ENCODE measurements at places on chromosomes 1 and 21.

DNA sequence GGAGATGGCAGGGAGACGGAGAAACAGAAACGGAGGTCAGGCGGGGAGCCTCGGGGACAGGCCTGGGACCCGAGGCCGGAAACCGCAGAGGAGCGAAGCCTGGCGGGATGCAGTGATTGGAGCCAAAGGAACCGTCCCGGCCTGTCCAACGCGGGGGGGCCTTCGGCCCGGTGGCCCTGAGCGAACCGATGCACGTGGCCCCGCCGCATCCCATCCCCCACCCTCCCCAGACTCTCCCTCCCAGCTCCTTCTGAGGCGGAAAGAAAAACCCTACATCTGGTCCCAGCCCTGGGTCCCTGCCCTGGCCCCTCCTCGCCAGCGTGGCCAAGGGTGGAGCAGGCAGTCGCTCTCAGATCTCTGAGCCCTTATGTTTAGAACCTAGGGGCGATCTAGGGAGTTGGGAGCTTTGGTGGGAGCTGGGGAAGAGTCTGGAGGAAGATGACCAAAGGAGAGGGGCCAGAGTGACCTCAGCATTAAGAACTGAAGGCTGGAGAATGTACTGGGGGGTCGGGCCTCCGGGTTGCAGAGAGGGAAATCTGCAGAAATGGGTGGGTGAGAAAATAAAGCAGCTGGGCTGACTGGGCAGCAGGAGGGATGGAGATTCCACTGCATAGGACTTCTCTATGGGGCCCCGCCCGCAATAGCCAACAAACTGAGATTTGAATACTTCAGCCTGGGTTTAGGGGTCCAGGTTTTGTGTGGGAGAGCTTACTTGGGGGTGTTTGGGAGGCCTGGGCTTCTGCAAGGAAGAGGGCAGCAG is 1.5 kb upstream of the CRABP2 start:
- peak; percentile 24 for DNase-seq

DNA sequence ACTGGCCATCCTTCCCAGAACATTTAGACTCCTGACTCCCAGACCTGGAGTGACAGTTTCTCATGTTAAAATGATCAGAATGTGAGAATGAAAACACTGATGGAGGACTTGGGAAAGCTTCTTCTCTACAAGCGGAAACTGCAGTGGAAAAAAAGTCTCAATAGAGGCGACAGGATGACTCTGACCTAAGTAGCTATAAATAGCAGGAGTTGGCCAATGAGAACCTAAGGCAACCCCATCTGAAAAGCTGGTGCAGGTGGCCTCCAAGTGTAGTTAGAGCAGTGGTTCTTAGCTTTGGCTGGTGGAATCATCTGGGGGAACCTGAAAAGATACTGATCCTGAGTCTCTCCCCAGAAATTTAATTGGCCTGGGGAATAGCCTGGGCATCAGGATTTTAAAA is 44.2 kb upstream of the EXOSC10 start:
- DNase-seq = no peak

DNA sequence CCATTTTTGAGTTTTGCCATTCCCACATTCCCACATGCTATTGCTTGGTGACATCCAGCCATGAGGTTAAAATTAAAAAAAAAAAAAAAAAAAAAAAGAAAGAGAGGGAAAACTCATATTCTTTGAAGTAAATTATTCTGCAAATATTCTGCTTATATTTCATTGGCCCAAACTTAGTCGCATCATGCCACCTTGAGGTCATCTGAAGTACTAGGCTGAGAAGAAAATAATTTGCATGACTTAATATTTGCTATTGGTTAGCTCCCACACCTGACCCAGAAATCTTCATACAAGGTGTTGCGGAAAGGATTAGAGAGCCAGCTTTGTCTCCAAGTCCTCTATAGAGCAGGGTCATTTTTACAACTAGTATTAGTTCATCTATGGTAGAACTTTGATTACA is 2206.0 kb downstream of the MRPL39 start:
- DNase-seq = no peak

GRCh38 chr1:33965086-33965485 is 101.2 kb downstream of the HMGB4 start:
- no peak for DNase-seq

DNA sequence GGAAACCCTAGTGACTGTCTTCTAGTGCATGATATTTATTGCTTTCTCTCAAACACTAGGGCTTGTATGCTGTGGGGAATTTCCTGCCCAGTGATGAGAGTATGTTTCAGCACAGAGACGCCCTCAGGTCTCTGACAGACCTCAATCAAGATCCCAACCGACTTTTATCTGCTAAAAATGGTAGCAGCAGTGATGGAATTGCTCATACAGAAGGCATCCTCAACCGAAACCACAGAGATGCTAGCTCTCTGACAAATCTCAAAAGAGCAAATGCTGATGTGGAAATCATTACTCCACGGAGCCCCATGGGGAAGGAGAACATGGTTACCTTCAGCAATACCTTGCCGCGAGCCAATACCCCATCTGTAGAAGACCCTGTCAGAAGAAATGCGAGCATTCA is 41.3 kb downstream of the PLPPR4 start:
- no peak for DNase-seq

DNA sequence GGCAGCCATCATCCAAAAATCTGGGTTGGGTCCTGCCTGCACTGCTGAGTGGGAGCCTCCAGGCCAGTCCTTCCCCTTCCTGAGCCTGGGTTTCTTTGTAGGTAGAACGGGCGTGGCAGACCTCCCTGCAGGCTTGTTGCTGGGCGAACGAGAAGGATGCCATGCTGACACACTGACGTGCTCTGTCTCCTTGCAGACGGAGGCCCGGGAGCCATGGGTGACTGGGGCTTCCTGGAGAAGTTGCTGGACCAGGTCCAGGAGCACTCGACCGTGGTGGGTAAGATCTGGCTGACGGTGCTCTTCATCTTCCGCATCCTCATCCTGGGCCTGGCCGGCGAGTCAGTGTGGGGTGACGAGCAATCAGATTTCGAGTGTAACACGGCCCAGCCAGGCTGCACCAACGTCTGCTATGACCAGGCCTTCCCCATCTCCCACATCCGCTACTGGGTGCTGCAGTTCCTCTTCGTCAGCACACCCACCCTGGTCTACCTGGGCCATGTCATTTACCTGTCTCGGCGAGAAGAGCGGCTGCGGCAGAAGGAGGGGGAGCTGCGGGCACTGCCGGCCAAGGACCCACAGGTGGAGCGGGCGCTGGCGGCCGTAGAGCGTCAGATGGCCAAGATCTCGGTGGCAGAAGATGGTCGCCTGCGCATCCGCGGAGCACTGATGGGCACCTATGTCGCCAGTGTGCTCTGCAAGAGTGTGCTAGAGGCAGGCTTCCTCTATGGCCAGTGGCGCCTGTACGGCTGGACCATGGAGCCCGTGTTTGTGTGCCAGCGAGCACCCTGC is 1.4 kb downstream of the GJA4 start:
- DNase-seq = no peak
